ENCODE measurements at places on chromosomes 4 and X. TPM values are rescaled to one million over a fixed set of nuclear protein-coding genes. Genes with fewer than 3 reads are reported as not detected.

Gene CXCL1
- total RNA-seq, result 0.74 TPM

Gene GASK1B
- total RNA-seq, result 24.0 TPM

DNA sequence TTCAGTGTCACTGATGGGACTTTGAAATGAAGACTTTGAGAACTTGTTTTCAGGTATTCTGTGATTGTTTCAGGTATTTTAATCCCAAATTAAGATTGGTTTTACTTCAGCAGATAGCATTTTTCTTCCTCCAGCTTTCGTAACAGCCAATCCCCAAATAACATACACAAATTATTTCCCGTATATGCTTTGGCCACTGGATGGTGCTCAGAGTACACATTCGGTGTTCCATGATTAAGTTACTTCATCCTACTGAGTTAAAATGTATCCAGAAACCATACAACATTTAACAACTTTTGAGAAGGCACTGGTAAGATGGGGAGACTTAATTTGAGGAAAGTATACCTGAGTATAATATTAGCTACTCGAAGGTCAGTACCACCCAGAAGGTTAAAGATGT lies 233.4 kb upstream of the FAM47A start:
- DNase-seq, result peak; percentile 22

DNA sequence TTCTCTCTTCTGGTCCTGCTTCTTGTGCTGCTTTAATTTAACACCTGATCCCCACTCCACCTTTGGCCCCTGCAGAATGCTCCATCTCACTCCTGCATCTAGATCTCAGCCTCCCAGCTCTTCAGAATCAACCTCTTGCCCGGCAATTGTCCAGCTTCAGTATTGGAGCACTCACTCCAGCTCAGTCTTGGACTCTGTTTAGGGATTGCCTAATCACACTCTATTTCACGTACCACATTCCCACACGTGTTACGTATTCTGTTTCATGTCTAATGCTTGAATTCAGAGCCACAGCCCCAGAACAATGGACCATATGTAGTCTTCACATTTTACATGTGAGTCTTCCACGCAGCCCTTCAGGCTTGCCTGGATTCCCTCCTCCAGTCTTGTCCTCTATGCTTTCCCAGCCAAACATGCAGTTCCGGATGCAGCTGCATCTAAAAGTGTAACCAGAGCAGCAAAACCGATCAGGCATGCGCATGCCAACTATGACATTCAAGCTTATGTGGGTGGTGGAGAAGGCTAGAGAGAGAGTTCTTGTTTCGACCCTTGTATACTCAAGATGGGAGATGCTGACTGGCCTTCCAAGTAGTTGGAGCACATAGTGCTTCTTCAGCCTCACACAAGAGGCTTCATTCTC lies 105.2 kb upstream of the FAM9A start:
- DNase-seq, result no peak

GRCh38 chrX:15277604-15278003 lies 7.7 kb upstream of the ASB9 start:
- DNase-seq, result no peak

Gene WAS
- 2.5 TPM for total RNA-seq

- DNase-seq, result peak; percentile 23
Observed at GRCh38 chrX:129318375-129318774, 204.9 kb downstream of the SMARCA1 start.

DNA sequence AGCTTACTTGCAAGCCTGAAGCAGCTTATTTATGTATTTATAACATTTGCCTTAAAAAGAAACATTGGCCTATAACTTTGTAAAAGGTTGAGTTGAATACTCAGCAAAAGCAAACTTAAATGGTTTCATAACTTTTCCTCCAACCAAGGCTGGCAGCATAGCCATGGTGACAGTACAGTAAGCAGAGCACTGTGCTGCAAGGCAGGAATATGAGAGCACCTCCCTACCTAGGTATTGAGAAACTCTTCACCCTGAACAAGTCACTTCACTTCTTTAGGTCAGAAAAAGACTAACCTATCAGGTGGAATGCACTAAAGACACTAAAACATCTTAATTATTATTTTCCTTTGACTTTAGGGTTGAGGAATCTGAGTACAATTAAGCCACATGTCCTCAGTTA lies 63.9 kb upstream of the GYPA start:
- DNase-seq, result no peak

DNA sequence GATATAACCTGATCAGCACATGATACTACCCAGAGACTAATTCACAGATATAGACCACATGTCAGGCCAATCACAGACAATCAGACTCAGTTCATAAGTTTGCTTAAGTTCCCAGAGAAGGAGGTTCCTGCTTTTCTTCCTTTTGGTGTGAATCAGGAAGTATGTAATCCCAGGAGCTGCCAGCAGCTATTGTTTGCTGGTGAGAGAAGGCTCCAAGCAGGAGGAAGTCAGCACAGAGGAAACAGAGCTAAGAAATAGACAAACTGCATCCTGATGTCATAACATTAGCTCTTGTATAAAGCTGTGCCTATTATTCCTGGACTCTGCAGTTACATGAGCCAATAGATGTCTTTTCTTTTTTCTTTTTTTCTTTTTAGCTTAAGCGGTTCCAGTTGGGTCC lies 50.9 kb downstream of the UCHL1 start:
- DNase-seq, result no peak

- DNase-seq, result peak; percentile 63
Observed at GRCh38 chr4:95263391-95263790, 285.4 kb downstream of the UNC5C start.

GRCh38 chrX:41526271-41526670 lies 79.1 kb downstream of the NYX start:
- no peak for DNase-seq

DNA sequence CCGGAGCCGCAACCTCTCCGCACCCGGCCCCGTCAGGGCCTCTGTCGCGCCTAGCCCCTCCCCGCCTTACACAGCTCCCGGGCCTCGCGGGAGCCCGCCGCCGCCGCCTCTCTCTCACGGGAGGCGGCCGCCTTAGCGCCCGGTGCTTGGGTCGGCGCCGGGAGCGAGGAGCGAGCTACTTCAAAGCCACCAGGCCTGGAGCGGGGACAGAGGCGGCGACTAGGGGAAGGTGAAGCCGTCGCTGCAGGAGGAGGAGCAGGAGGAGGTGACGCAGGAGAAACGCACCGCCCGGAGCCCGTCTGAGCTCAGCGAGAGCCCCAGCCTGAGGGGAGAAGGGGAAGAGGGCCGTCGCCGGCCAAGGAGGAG lies 250 bp downstream of the USP9X start:
- DNase-seq, result peak; percentile 23

Gene DMD
- total RNA-seq, result 34.1 TPM

DNA sequence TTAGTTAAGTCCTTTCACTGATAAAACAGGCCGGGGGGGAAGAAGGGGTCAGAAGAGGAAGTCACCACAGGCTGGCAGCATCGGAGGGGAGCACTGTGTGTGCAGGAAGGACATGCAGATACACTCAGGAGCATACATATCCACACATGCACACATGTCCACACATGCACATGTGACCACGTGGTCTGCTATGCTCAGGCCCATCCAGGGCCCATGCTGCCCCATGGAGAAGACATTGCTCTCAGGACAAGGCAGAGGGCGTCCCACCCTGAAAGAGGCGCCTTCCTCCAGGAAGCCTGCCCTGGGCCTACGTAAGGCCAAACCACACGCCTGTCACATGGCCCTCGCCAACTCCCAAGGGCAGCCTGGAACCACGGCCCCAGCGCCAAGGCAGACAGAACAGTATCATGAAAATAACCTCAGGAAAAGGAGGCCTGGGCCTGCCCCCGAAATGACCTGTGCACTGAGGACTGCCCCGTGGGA lies 15.8 kb downstream of the WDR1 start:
- no peak for DNase-seq

GRCh38 chr4:8061573-8061972 lies 97.0 kb downstream of the ABLIM2 start:
- DNase-seq, result no peak

Gene FGB
- 0.93 TPM for total RNA-seq

Gene C4orf33
- total RNA-seq, result 17.2 TPM

DNA sequence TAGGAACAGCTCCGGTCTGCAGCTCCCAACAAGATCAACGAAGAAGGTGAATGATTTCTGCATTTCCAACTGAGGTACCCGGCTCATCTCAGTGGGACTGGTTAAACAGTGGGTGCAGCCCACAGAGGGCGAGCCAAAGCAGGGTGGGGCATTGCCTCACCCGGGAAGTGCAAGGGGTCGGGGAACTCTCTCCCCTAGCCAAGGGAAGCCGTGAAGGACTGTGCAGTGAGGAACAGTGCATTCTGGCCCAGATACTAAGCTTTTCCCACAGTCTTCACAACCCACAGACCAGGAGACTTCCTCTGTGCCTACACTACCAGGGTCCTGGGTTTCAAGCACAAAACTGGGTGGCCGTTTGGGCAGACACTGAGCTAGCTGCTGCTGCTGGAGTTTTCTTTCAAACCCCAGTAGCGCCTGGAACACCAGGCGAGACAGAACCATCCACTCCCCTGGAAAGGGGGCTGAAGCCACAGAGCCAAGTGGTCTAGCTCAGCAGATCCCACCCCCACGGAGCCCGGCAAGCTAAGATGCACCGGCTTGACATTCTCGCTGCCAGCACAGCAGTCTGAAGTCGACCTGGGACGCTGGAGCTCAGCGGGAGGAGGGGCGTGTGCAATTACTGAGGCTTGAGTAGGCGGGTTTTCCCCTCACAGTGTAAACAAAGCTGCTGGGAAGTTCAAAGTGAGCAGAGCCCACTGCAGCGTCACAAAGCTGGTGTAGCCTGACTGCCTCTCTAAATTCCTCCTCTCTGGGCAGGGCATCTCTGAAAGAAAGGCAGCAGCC lies 84.6 kb downstream of the THOC2 start:
- peak; percentile 14 for DNase-seq

DNA sequence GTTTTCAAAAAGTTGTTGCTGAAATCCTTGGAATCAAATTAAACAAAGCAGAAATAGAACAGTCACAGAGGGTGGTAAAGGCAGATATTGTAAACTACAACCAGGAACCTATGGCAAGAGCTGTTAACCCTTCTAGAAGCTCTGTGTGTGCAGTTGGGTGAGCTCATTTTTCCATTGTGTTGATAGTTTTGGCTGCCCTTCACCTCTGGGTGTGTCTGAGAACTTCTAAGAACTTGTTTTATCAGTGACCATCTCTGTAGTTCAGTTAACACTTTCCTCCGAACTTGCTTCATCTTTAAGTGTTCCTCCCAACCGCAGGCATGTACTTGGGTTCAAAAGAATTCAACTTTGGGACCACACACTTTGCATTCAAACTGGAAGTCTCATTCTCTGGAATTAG lies 32.7 kb downstream of the RBMX start:
- DNase-seq, result no peak

DNA sequence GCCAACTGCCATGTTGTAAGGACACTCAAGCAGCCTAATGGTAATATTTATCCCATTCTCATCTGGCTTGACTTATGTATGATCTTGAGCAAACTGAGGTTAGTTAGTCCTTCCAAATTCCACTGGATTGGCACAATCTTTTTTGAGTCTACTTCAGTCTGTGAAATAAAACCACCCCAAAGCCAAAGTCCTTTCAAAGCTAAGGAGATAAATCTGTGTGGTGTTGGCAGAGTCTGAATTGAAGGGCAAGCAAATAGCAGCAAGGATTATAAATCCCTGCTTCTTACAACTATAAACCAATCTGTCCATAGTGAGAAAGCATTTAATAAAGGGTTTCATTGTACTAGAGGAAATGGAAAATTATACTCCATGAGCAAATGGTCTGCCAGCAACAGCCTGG lies 233.9 kb upstream of the GLRA2 start:
- no peak for DNase-seq

Gene NHS
- 25.7 TPM for total RNA-seq

DNA sequence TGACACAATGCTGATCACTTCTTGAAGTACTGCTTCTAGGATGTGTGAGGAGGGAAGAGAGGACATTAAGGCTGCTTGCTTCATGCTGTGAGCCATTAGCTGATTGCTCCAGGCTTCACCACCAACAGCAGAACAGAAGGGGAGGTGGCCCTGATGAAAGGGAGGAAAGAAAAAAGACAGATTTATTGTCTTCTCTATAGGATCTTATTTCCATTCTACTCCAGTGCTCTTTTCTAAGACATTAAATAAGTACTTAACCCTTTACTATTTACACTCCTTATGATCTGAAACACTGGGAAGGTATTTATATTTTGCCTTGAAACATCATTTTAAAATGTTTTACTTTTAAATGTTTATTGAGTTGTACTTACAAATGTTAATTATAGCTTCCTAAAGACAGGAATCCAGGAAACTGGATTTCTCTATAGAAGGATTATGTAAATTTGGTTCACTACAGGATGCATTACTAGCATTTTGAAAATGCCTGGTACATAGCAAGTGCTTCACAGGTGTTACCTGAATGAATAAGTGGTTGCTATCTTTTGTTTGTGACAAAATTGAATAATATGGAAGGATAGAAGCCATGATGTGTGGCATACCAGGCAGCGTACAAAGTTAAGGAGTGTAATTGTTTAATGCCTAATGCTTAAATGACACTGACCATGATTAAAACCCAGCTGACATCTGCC lies 680.9 kb upstream of the ATOH1 start:
- DNase-seq, result no peak

Gene IL13RA2
- total RNA-seq, result 9.7 TPM

DNA sequence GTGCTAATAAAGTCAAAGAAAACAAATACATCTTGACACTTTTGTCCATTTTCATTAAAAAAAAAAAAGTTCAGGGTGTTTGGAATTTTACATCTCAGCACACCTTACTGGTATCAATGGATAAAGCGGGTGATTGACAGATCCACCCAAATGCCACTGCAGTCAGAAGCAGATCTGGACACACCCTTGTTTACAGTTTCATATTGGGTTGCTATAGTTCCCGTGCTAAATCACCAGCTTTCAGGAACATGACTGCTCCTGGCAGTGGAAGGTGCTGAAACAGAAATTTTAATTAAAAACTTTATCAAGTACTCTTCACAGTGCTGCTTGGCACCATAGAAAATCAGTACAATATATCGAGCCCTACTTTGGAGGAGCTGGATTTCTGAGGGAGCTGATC lies 116.3 kb downstream of the STOX2 start:
- DNase-seq, result no peak
